Activated T-helper 1 cell treated with anti-CD3 and anti-CD28 coated beads, Interleukin-2, amount 50 U/mL, for 16 hours (primary cell): ENCODE measurements at places on chromosomes 7 and 10.

DNA sequence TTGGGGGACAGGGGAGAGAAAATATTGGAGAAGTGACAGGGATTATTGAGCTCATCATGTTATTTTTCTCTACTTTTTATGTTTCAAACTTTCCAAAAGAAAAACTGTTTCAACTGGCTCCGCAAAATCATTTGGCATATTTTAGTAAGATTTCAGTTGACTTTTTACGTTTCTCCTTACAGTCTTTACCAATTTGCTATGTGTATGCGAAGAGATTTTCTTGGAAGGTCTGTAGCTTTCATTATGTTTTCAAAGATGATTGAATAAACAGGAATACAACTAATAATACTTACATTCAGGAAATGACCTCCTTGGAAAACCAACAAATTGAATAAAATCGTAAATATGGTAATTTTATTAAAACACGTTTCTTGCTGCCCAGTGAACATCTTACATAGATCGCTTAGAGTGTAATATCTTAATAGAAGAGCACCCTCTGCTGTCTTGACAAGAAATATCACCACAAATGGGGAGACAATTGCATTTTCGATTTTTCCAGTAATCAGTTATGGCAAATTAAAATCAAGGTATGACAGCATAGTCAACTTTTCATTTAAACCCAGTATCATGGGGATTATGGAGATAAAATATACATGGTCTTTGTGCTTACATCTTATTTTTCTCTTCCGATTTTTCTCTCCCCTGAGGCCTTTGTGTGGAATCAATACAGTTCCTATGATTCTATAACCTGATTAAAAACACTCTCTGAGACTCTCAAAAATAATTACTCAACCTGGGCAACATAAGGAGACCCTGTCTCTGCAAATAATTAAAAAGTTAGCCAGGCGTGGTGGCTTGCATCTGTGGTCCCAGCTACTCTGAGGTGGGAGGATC lies 43.1 kb downstream of the MBL2 start:
- DNase-seq, result no peak

- no peak for DNase-seq
Observed at GRCh38 chr10:21737106-21737505, 203.1 kb downstream of the MLLT10 start.

DNA sequence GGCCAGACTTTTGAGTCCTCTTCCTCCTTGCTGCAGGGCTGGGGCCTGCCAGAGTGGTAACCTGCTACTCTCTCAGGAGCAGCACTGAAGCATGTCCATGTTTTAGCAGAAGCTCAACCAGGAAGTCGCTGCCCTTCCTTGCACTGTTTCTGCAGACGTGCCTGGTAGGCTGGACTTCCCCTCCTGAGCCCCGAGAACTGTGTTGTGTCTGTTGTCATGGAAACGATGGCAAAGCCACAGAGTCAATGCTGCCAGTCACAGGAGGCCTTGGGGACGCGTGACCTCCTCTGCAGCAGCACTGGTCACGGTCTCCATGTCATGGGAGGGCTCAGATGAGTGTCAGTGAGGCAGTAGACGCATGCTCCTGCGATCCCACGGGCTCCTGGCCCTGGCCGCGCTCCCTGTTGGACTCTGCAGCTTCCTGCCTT lies 145.5 kb downstream of the FANK1 start:
- peak; percentile 12 for DNase-seq

DNA sequence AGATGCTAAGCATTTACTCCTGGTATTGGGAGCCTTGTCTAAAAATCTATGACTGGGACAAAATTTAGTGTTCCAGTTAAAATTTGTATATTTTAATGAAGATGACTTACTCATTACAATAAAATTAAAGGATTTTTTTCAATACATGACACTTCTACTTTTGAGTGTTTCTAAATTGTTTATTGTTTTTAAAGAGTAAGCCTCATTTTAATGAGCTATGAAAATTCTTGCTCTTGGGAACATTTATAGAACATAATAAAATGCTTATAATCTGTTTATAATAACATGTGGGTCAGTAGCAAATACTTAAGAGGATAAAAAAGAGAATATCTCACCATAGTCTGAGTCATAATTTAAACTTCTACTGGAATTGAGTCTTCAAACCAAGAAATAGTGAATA lies 149.5 kb downstream of the PLCE1 start:
- DNase-seq, result no peak

DNA sequence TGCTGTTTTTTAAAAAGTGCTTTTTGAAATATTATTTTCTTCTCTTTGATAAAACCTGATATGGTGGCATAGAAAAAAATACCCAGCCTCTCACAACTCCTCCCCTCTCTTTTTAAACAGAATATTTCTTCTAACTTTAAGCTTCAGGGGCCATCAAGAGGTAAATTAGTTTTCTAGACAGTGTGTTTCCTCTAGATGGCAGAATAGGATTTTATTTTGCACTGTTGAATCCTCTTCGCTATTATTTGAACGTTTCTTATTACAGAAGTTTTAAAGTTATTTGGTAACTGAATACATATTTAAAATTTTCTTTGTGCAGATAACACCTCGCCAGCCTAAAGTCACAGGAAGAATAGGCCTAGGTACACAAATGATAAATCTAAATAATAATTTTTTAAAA lies 30.3 kb downstream of the ARL5B start:
- DNase-seq, result no peak

- DNase-seq, result peak; percentile 90
Observed at GRCh38 chr7:4641667-4642467, 40.2 kb upstream of the FOXK1 start.

DNA sequence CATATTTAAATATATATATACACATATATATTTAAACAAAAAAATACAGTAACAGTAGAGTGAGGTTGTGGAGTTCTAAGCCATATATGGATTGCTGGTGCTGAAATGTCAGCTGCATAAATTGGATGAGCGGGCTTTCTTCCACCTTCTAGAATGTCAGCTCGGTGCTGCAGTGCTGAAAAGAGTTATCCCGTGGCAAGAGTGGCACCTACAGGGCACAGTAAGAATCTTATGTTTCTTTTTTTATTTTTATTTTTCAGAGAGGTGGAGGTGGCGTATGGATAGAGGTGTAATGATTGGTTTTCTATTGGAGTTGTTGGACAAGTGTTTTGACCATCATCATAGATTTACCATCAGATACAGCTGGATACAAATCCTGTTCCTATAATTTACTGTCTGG lies 86.2 kb upstream of the DYNC1I1 start:
- no peak for DNase-seq

GRCh38 chr10:129140921-129141885 lies 325.8 kb upstream of the MGMT start:
- DNase-seq, result no peak

DNA sequence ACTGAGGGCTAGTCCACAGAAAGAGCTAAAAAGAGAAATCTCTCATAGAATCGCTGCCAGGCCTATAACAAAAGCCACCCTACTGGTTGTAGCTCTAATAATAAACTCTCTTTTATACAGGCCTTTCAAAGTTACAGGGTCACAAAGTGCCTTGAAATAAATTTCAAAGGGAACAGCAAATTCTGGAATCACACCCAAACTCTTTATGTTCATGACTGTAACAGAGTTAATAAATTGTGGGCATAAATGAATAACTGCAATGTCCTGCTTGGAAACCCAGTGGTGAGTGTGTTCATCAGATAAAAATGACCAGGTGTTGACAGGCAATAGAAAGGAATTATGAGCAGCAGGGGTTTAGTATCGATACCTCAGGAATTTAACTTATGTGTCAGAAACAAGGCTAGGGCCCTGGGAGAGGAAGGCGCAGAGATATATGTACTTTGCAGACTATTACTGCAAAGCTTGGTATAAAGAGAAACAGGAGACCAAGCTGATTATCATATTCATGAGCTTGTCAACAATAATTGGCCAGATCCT lies 9.3 kb downstream of the CDC14C start:
- DNase-seq, result no peak

GRCh38 chr10:92486637-92487036 lies 87.3 kb downstream of the IDE start:
- no peak for DNase-seq
